ENCODE measurements at places on chromosomes 7 and 10.
A peak's percentile ranks its signal among the peaks of the same experiment; 100 is the strongest.

GRCh38 chr10:132802694-132803320, 16.9 kb upstream of the NKX6-2 start:
- no peak for DNase-seq

DNA sequence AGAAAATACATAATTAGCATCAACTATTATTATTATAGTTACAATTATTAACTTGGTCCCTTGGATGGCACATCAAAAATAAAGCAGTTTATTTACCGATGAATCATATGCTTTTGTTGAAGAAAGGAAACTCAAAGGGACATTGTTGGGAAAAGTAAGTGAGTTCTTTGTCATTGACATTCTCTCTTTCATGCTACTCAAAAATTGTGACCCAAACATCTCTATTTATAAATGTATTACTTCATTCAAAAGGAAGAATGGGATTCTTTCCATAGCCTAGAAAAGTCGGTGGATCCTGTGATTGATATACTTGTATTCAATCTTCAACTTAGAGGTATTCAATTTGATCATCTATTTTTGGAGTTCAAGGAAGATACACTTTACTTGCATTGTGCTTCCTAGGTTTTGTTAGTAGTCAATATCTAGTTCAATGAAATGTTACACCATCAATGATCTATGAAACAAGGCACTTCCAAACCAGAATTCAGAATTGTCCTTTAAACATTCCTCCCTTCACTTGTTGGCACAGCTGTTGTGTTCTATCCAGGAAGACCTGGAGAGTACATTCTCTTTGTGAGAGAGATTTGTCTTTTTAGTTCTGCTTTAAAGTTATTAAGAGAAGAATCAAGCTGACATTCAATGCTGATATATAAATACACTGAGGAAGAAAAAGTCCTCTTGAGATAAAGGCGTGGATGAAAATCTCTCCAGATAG, 235.2 kb downstream of the TMEM26 start:
- DNase-seq = no peak

DNA sequence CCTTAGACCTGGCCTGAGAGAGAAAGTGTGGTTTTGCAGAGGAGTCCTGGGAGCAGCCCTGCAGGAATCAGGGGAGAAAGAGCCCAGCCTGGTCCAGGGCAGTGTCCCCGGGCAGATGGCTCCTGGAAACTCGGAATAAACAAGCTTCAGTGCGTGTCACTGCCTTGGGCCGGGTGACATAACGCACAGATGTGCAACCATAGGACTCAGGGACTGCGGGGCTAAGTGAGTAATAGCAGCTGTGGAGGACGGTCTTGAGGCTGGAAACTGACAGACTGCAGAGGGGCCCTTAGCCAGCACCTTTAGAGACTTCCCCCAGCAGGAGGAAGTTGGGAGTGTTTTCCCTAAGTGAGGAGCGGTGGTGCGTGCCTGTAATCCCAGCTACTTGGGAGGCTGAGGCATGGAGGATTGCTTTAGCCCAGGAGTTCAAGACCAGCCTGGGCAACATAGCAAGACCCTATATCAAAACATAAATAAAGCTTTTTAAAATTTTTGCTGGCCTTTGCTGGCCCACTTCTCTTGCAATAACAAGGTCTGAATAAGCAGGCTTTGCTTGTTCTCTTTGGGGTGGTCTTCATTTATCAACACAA, 5.3 kb upstream of the CLIP2 start:
- DNase-seq = no peak

- DNase-seq = no peak
Measured at GRCh38 chr7:73890555-73891147, 29.7 kb downstream of the TMEM270 start.

DNA sequence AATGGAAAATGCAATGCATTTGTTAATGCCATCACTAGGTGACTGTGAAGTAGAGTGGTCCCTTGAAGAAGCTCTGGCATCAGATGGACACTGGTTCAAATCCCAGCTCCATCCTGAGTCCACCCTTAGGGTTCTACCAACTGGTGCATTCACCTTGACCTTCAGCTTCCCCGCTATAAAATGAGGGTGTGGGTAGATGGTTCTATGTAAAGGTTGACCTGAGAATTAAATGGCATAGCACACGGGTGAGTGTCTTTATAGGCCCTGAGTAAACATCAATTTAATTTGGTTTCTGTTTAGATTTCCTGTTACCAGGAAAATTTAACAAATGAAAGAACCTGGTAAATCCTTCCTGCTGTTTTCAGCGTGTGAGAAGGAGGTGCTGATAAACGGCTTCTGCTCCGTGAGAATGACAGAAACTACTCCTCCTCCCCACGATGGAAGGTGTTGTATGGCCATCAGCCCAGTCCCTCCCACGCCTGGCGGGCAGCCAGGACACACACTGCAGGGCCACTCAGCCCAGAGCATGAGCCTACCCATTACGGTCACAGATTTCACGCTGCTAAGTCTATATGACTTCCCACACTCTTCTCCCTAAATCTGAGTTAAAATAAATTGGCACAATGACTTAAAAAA, 210.1 kb downstream of the TNS3 start:
- DNase-seq = no peak

DNA sequence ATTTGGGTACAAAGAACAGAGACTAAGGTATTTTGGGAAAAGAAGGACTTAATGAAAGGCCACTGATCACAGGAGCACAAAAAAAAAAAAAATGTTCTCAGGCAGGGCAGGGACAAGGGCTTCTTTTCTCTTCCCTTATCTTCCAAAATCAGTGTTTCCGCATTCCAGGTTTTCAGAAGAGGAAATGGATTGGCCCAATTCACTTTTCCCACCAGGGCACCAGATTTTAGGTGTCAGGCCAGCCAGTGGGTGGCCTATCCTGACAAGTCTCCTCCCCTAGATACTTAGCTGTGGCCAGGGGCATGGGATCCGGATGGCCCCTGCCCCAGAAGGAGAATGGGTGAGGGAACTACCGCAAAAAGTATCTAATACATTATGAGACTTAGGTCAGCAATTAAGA, 88.9 kb upstream of the WAC start:
- DNase-seq = no peak

- no peak for DNase-seq
Measured at GRCh38 chr10:70558871-70559810, 43.4 kb downstream of the PRF1 start.

DNA sequence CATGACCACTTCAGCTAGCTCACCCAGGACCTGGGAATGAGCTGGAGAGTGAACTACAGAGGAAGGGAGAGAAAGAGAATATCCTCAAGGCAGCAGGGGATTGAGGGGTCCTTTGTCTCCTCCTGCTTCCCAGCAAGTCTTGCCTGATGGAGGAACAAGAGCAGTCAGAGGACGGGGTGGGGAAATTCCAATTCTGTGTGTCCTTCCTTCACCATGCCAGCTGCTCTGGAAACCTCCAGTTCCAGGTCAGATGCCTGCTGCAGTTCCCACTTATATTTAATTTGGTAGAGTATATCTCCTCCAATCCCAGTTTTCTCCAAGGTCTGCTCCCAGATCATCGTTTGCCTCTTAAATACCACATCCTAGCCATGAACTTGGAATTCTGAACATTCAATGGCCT, 21.4 kb upstream of the LEP start:
- no peak for DNase-seq

- DNase-seq = no peak
Measured at GRCh38 chr10:113806503-113806902, 47.4 kb downstream of the DCLRE1A start.

GRCh38 chr7:158111049-158111751, 476.4 kb downstream of the PTPRN2 start:
- DNase-seq = no peak

GRCh38 chr10:91590142-91590903, 42.5 kb downstream of the PPP1R3C start:
- DNase-seq = no peak

GRCh38 chr10:9331583-9332008, 1277.1 kb downstream of the GATA3 start:
- DNase-seq = no peak

- peak; percentile 22 for DNase-seq
Measured at GRCh38 chr10:33661580-33662336, 327.3 kb upstream of the NRP1 start.

DNA sequence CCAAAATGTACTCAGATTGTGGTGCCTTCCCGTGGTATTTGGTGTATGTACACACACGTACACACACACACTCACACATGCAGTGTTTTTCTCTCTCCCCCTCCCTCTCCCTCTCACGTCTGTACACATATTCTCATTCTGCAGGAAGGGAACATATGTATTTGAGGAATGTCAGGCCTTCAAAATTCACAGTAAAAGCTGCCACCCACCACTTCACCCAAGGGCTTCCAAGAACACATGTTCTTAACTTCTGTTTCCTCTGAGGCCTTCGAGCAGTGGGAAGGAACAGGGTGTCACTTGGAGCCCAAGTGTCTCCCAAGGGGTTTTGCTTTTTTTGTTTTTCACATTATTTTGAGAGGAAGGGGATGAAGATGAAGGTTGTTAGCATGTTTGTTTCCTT, 198.9 kb downstream of the TCF7L2 start:
- DNase-seq = peak; percentile 17

GRCh38 chr10:104080762-104081161, 4.9 kb downstream of the COL17A1 start:
- DNase-seq = no peak

DNA sequence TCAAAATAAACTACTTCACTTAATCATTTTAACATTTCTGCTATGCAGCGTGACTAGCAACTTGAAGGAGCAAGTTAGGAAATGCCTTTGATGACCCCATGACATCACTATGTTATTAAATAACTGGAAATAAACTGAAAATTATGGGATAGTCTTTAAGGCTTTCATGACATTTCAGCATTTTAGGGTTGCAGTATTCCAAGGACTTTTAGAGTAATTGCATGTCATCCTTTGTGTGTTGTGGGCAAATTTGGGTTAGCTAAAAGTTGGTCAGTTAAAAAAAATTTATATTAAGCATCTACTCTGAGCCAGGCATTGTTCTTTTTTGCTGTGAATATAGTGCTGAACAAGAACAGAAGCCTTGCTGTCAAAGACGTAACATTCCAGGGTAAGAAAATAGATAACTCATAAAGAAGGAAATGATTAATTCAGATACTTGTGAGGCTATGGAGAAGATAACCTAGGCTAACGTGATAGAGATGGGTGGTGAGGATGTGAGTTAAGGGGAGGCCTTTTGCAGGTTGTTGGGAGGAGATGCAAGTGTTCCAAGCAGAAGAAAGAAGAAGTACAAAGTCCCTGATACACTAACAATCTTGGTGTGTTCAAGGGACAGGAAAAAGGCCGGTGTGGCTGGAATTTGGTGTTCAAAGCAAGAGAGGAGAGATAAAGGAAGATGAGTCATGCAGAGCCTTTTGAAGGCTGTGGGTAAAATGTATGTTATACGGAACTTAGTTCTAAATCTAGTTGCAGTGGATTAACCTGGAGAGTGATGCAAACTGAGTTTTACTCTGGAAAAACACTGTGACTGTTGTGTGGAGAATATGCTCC, 610.2 kb downstream of the AUTS2 start:
- DNase-seq = no peak

DNA sequence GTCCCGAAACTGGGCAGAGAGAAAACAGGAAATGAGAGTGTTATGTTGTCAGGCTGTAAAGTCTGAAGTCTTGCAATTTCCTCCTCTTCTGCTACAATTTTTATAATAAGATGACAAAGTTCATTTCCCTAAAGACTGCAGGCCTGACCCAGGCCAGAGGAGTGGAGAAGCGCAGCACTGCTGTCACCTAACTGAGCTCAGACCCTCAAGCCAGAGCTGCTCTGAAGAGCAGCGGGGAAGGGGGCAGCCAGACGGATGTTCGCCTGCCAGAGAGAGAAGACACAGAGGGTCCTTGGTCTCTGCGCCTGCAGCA, 12.6 kb upstream of the AOAH start:
- no peak for DNase-seq

DNA sequence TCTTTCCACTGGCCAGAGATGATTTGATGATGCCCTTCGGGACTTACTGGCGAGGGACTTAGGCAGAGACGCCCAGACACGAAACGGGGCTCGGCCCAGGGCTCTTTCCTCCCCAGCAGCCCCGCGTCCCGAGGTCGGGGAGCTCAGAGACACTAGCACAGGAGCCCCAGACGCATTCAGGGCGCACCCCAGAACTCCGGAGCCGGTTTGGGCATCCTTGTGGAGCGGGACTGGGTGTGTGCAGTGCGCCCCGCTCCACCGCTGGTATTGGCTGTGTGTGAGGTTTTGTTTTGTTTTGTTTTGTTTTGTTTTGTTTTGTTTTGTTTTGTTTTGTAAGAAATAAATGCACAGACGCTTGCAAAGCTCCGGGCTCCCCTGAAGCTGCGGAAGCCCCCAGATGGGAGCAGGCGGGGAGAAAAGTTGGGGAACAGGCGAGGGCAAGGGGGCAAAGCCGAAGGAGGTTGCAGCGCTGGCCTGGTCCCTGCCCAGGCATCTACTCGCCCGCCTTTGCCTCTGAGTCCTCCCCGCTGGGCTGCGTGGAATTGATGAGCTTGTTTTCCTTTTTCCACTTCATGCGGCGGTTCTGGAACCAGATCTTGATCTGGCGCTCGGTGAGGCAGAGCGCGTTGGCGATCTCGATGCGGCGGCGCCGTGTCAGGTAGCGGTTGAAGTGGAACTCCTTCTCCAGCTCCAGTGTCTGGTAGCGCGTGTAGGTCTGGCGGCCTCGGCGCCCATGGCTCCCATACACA, 1.9 kb upstream of the HOXA5 start:
- DNase-seq = no peak

DNA sequence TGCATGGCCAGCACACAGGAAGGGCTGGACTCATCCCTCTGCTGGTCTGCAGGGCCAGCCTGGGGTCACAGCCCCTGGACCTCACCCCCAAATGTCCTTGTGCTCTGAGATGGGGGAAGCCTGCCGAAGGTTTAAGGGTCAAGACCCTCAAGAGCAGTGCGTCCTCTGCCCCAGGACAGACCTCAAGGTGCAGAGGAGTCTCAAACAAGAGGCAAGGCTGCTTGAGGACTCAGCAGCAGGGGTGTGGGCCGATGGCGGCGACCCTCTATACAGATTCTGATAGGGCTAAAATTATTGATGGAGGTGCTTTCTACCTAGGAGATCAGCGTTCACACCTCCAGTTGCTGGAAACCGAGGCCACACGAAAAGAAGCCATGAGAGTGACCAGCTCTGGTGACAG, 80.7 kb downstream of the ZRANB1 start:
- no peak for DNase-seq

Measured in occipital lobe (tissue), 3 donors.